GM04503 (cell line): ENCODE measurements at places on chromosomes 7 and 10.

DNA sequence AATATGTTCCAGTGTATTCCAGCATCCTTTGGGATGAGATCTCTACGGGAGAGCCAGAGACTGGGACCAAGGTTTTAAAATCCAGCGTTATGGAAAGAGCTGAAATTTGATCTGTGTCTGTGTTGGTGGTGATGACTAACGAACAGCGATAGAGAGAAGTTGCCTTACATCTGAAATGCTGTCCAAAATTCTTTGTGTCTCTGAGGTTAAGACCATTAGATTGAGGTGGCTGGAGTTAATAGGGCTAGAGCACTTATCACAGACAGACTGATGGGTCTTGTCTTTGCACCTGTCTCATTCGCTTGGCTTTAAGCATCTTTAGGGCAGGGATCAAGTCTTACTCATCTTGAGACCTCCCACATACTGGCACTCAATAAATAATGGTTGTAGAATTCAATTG lies 41.0 kb upstream of the RAPGEF5 start:
- no peak for DNase-seq

GRCh38 chr7:756231-756927 lies 29.3 kb upstream of the PRKAR1B start:
- no peak for DNase-seq

- no peak for DNase-seq
Observed at GRCh38 chr10:12432402-12433189, 83.2 kb downstream of the CAMK1D start.

- peak; percentile 45 for DNase-seq
Observed at GRCh38 chr10:78196964-78197363, 163.3 kb downstream of the RPS24 start.

DNA sequence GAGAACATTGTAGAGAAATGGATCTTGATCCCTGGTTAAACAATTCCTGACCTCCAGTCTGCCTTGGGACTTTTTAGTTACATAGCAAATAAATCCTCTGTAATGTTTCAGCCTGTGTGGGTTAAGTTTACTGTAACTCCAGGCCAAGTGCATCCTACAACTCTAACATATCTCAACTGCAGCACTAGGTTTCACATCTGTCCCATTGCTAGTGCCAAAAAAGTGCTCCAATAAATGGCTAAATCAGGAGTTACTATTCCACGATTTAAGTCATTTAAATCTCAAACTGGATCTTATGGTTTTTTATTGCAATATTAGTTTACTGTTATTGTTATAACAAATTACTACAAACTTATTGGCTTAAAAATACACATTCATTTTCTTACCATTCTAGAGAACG lies 479.6 kb downstream of the GPAM start:
- no peak for DNase-seq

DNA sequence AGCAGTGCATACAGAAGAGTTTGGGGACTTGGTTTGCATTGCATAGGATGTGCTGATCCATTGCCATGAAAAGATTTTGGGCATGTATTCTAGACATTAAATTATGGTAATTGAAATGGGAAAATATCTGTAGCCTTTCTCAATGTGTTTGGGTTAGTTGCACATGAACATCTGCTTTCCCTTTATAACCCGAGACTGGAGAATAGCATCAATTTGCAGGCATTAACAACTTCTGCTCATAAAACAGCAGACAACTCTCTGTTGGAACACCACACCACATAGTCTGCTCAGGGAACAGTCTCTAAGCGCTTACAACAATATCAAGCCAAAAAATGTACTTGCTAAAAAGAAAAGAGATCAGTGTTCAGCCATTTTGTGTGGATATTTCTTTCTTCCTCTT lies 1391.1 kb upstream of the LRRTM3 start:
- DNase-seq, result no peak

DNA sequence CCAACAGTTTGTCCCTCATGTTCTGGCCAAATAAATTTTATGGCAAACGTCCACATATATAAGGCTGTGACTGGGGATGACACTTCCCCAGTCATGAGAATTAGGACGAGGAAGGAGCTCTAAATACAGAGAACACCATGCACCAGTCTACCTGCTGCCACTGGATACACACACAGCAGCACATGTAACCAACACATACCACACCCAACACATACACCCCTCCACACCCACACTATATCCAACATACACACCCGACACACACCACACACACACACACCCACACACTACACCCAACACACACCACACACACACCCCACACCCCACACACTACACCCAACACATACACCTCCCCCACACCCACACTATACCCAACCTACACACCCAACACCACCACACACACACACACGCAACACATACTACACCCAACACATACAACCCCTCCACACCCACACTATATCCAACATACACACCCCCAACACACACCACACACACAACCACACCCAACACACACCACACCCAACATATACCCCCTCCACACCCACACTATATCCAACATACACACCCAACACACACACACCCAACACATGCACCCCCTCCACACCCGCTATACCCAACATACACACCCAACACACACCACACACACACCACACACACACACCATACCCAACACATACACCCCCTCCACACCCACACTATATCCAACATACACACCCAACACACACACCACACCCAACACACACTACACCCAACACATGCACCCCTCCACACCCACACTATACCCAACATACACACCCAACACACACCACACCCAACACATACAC lies 74.1 kb downstream of the HIPK2 start:
- DNase-seq, result no peak

- no peak for DNase-seq
Observed at GRCh38 chr7:26187380-26188205, 13.0 kb downstream of the HNRNPA2B1 start.

DNA sequence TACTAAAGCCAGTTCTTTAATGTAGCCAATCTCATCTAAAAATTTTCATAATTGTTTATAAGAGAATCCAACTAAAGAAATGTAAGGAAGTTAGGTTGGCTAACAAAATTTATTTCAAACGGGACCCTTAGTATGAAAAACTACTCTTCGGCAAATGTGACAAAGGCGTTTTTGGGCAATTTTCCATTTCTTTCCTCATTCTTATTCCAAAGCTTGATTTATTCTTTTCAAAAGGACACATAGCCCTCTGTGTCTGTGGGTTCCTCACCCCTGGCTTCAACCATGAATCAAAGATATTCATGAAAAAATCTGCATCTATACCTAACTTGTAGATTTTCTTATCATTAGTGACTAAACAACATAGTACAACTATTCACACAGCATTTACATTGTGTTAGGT lies 195.9 kb downstream of the ZMYND11 start:
- no peak for DNase-seq

GRCh38 chr10:29610876-29611647 lies 23.7 kb downstream of the SVIL start:
- no peak for DNase-seq

GRCh38 chr7:25361863-25362262 lies 133.6 kb upstream of the NPVF start:
- DNase-seq, result no peak

DNA sequence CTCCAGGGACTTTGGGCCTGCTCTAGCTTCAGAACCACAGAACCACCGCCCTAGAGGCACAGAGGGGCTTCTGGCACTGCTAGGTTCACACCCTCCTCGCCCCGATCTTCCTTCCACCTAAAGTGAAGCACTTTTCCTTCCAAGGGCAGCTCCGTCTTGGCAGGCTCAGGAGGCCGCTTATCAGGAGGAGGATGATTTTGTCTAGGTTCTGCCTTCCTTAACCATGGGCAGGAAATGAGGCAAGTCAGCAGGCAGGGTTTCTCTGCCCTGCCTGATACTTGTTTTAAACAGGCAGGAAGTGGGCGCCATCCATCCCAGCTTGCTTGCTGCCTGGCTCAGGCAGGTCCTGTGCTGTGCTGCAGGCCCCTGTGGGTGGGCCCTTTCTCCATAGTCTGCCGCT lies 8.3 kb upstream of the ATP6V0E2 start:
- no peak for DNase-seq

- peak; percentile 30 for DNase-seq
Observed at GRCh38 chr10:74502963-74503608, 323.3 kb upstream of the KAT6B start.

- no peak for DNase-seq
Observed at GRCh38 chr7:105122619-105123018, 108.6 kb downstream of the KMT2E start.

- DNase-seq, result no peak
Observed at GRCh38 chr10:70162892-70163201, 7.5 kb downstream of the SAR1A start.

GRCh38 chr10:122373721-122374120 lies 787 bp upstream of the PLEKHA1 start:
- peak; percentile 8 for DNase-seq

DNA sequence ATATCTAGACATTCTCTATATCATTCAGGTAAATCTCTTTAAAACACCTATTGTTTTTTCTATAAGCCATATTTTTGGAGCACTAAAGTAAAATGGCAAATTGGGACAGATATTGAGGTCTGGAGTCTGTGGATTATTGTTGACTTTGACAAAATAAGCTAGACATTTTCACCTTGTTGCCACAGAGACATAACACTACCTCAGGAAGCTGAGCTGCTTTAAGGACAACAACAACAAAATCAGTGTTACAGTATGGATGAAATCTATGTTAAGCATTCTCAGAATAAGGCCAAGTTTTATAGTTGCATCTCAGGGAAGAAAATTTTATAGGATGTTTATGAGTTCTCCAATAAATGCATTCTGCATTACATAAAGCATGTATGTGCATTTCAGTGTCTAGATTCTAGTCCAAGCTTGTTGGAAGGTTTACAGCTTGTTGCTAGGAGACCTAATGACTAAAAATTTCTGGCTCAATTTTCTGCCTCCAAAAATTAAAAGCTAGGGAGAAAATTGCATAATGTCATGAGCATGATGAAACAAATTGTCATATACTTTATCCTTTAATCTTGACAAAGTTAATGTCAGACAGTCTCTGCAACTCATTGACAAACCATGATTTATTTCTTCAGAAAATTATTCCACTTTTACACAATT lies 18.3 kb downstream of the LIPM start:
- peak; percentile 69 for DNase-seq

GRCh38 chr7:130733931-130734814 lies at the start of gene KLF14:
TSS of gene KLF14 (minus strand) at chr7:130734207. CDS start at chr7:130734033, 174 bp downstream.
- no peak for DNase-seq

- DNase-seq, result no peak
Observed at GRCh38 chr7:70355198-70356020, 757.1 kb downstream of the AUTS2 start.

DNA sequence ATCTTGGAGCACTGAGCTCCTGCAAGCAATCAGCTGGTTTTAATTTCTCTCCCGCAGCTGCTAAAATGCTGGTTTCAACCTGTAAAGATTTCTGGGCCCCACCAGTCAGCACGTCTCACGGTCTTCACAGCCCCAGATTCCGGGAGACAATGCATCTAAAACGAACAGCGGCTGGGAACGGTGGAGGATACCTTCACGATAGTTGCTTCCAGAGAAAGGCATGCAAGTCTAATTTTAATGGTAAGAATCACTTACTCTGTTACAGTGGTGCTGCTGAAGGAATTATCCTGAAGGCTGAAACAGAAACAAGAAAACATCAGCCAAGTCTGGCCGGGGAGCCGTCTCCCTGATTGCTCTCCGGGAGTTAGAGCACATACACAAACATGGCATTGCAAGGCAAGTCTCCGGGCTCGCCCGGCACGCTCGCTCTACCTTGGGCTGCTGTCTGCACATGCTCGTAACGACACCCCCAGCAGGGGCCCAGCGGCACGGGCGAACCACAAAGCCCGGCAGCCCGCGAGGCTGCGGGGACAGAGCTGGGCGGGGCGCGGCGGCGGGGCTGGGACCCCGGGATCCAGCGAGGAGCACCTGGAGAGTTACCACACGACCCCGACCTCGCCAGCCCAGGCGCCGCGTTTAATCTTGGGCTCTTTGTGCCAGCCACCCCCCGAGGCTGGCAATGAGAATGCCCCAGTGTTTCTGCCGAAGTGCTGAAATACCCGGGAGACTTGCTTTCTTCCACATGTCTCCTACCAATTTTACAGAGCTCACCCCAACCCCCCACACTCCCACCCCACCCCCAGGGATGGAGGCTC lies at the start of gene FAM13C:
Gene FAM13C (minus strand): TSS at position 406 of the 815 bp plus-strand sequence. CDS start 89 bp downstream, at position 317.
- DNase-seq, result no peak

DNA sequence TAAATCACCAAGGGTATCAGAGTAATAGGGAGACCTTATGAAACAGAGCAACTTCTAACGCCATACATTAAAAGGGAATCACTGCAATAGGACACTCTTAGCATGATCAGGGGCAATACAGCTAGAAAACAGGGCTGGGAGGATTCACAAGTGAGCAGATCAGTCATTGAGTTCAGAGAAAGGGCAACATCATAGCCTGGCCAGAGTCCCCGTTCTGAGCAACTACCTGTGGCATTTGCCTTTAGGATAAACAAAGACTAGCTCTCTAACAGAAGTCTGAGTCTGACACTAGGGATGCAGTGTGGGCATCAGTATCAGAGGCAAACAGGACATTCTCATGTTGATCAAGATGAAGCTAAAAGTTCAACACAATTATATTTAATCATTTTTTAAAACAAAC lies 297.9 kb downstream of the DGKB start:
- DNase-seq, result peak; percentile 44

DNA sequence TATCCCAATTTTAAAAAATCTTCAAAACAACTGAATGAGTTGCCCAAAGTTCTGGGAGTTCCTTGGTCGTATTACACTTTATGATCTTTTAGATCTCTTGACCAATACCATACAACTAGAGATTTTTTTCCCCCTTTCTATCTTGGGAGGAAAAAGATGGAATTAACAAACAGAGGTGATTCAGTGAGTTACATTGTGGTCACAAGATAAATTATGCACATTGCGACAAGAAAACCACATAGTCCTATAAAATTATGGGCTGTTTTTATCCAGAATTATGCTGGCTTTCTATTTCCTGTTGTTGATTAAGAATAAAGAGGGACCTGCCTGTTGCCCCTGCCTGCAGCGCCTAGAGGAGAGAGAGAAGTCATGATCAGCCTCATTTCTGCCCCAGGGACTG lies 8.2 kb upstream of the SGPL1 start:
- DNase-seq, result no peak

GRCh38 chr7:81355911-81356310 lies 413.9 kb downstream of the HGF start:
- DNase-seq, result no peak

DNA sequence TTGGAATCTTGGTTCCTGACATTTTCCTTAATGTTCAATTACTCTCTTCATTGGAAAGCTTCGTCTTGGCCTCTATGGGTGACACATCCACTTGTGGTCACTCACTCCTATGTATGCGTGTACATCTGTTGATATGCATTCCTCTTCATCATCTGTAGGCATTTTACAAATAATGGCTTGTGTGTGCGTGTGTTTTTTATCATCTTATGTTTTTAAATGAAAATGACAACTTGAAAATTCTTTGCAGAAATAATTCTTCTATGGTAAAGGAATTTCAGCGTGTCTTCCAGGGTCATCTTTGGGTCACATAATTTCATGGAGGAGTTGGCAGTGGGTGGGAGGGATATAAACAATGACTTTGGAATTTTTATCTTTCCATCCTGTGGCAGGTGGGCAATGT lies 925.1 kb downstream of the LRMDA start:
- no peak for DNase-seq

DNA sequence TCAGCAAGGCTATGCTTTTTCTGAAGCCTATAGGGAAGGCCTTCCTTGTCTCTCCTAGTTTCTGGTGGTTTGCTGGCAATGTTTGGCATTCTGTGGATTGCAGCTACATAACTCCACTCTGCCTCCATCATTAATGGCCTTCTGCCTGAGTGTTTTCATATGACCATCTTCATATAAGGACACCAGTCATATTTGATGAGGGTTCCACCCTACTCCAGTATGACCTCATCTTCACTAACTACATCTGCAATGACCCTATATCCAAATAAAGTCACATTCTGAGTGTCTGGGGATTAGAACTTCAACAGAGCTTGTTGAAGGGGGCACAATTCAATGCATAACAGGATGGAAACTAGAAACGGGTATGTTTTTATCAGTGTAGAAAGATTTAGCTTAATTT lies 22.1 kb downstream of the CAV1 start:
- DNase-seq, result no peak
